G401 (cell line): ENCODE measurements at places on chromosomes 11 and 22. TPM values are rescaled to one million over a fixed set of nuclear protein-coding genes. Genes with fewer than 3 reads are reported as not detected.

- DNase-seq: no peak
Observed at GRCh38 chr11:122246874-122247273, 130.9 kb upstream of the BLID start.

The JHY gene
- total RNA-seq: 0.81 TPM in 1 of 2 replicates, not detected in the other

GRCh38 chr22:45179276-45180049 is 15.7 kb downstream of the NUP50 start:
- DNase-seq: no peak

The MICAL3 gene
- total RNA-seq: 3.4 and 5.3 TPM in 2 replicates

- no peak for DNase-seq
Observed at GRCh38 chr11:75815345-75816168, 547 bp downstream of the UVRAG start.

DNA sequence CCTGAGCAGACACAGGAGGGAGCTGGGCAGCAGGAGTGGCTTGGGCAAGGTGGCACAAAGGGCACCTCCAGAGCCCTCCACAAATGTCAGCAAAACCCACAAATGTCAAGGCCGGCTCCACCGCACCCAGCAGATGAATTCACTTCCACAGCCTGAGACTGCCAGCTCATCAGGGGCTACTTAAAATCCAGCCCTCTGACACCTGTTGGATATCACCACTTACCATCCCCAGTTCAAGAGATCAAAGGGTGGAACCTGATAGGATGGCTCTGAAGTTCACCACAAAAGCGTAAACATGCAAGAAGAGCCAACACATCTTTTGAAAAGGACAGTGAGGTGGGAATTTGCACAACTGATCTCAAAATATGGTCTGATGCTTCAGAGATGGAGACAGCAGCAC is 168.6 kb upstream of the GRK3 start:
- no peak for DNase-seq
